D341Med (cell line): ENCODE measurements at places on chromosomes 4 and X.

- DNase-seq = no peak
Observed at GRCh38 chrX:56228914-56229313, 3.2 kb upstream of the KLF8 start.

- DNase-seq = no peak
Observed at GRCh38 chr4:78880874-78881492, 58.3 kb downstream of the PAQR3 start.

DNA sequence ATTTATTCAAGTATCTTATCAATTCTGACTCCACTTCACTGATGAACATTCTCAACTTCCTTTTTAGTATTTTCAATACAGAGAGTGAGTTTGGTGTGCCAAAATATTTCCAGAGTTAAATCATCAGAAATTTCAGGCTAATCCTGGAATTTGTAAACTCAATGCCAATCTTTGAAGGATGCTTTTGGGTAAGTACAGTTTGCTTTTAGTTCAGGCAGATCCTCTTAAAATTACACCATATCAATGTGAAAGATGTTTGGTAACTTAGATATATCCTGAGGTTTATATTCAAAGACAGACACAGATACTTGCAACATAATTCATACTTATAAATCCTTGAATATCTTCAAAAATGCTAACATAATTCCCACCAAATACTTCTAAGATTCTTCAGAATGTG lies 76.0 kb upstream of the FAM47B start:
- DNase-seq = no peak

DNA sequence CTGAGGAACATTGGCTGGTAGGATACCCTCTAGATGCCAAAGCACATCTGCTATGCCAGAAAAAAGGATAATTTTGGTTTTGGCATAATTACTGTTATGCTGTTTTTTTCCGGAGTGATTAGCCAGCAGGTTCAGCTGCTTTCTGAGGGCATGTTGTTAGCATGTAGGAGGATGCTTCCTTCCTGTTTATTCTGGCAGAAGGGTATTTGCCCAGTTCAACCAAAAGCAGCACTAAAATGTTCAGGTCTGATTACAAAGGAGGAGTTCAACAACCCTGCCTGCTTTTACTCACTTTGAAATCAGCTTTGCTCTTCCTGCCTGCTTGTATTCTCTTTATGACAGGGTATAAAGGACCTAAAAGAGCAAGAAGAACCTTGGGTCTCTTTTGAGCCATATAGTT lies 21.9 kb downstream of the ERCC6L start:
- no peak for DNase-seq

DNA sequence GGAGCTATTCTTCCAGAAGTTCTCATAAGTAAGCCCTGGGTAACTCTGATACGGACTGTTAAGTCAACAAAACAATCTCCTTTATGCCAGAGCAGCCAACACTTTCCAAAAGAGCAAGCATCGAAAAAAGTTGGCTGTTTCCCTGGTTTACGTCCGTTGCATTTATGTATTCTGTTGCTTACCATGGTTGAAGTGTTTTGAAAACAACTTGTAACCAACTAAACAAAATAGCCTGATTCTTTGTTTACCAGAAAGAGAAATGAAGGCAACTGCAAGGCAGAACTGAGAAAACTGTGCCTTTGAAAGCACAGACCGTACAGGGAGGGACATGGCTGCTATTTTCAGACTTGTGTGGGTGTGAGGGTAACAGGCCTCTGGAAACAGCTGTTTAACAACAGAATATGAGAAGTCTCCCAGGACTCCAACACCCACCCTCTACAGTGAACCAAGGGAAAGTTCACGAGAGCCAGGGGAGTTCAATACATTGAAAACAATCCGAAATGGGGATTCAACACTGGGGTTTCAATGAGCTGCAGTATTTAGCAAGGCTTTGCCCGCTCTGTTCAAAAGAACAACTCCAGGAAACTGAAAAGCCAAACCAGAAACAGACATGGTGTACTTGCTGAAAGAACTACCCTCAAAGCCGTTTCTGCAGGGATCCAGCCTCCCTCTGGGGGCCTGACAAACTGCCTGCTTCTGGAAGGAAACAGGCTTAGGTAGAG lies 95.8 kb upstream of the EGFL6 start:
- DNase-seq = no peak

DNA sequence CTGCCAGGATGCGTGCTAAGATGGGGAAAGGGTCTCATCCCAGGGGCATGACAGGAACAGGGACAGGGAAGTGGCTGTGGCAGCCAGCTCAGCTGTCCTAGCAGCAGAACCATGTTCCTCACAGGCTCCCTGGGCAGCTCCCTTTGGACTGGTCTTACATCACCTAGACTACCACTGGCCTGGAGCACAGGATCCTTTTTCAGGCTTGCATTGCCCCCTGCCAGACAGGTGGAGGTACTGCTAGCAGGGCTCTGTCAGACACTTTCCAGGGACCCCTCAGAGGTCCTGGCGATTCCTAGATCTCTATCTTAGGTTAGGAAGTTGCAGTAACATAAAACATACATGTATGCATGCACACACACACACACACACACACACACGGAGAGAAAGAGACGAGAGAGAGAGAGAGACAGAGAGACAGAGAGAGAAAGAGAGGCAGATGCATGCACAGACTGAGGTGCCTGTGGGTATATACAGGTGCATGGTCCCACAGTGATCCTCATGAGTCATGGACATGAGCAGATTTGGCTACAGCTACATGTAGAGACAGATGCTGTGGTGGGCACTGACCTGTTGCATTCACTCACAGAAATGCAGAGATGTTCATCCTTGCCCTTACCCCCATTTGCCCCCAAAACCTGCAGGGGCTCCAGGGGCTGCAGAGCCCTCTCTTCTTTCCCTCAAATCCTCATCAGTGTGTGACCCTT lies 63.6 kb downstream of the STARD8 start:
- peak; percentile 36 for DNase-seq

DNA sequence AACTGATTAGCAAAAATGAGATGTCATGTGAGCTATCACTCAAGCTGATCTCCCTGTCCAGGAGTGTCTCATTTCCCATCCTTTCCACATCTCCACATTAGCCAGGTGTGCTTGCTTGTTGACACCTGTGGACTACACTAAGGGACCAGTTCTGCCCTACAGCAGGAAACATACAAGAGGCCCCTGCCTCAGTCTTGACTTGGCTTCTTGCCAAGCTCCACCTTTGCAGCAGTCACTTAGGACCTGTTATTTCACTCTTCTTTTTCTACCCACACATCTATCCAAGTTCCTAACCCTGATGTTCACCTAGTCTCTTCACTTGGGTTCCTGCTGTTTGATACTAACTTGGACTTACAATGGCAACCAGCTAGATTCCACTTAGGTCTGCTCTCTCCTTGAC lies 13.2 kb downstream of the FRMD7 start:
- no peak for DNase-seq

- no peak for DNase-seq
Observed at GRCh38 chr4:21571100-21571499, 377.5 kb downstream of the KCNIP4 start.

DNA sequence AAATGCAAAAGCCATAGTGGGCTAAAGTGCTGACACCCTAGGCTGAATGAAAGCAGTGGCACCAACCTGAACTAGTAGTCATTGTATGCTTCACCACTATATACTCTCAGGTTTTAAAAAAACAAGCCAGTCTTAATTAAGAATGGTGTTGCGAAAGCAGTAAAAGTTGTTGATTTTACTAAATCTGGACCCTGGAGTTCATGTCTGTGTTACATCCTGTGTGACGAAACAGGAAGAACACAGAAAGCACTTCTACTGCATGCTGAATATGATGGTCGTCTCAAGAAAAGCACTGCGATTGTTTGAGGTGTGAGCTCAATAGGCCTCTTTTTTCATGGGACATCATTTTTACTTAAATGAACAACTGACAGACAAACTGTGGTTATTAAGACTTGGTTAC lies 24.2 kb upstream of the GDPD2 start:
- DNase-seq = no peak

- DNase-seq = no peak
Observed at GRCh38 chr4:9988363-9988749, 32.9 kb downstream of the SLC2A9 start.

DNA sequence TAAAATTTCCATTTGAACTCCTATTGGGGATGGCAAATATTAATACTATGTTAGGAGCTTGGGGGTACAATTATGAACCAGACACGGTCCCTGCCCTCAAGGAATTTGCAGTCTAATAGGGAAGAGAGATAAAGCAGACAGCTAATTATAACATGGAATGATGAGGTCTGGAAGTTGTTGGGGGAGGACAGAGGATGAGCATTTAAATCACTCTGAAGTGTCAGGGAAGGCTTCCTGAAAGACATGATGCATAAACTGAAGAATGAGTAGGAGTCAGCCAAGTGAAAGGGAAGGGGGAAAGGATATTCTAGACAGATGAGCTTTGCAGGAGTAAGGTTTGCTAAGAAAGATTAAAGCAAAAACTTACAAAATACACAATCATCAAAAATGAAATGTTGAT lies 15.9 kb downstream of the PLAC1 start:
- no peak for DNase-seq

DNA sequence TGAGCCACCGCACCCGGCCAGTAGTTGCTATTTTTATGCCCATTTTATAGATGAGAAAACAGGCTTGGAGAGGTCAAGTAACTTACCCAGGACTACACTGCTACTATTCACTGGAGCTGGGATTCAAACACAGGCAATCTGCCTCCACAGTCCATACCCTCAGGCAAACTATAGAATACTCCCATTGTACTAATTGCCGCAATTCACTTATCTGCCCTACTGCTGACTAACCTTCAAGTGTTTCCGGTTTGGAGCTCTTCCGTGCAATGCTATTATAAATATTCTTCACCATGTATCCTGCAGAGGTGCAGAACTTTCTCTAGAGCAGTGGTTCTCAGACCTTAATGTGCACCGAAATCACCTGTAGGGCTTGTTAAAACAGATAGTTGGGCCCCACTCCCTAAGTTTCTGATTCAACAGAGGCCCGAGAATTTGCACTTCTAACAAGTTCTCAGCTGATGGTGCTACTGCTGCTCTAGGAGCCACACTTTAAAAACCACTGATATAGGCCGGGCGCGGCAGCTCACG lies 1.9 kb upstream of the G3BP2 start:
- no peak for DNase-seq

DNA sequence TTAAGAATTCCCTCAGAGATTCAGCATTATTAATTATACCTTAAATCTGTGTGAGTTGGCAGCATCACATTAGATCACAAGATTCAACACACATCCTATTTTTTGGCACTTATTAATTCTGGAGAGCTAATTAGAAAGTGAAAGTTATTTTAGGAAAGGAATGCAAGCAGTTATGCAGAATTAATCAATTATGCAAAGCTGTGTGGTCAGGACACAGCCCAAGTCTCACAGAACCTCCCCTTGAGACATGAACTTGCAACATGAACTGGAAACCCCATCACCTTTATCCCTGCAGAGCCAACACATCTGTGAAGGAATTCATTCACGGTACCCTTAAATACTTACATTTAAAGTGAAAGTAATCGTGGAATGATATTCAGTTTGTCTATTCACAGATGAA lies 80.5 kb downstream of the TSPAN5 start:
- no peak for DNase-seq

GRCh38 chr4:25970226-25970675 lies 56.2 kb downstream of the SMIM20 start:
- no peak for DNase-seq

- no peak for DNase-seq
Observed at GRCh38 chr4:38868059-38868960, 704 bp downstream of the FAM114A1 start.

DNA sequence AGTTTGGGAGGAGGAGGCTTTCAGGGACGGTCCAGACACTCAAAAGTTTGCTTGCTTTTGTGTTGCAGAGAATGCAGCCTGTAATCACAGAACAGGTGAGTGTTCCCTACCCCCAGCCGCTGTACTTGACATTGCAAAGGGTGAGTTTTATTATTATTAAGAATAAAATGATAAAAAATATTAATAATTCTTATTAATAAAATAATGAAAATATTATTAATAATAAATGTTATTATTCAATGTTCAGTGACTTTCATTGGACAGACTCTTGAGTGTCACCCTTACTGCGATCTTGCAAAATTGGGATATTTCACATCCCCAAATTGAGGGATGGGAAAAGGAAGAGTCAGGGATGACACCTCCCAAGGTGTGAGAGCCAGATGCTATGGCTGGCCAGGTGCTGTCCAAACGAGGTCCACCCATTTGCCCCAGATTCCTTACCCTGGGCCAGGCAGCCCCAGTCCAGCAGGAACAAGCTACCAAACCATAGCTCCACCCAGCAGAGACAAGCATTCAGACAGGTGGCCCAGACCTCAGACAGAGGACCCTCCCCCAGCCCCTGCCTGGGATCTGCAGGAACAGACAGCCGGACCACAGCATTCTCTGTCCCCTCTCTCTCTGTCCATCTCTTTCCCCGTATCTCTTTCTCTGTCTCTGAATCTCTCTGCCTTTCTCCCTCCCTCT lies 22.4 kb downstream of the IL3RA start:
- DNase-seq = no peak

- no peak for DNase-seq
Observed at GRCh38 chr4:69909195-69909594, 21.7 kb upstream of the CSN1S1 start.

- no peak for DNase-seq
Observed at GRCh38 chrX:136031626-136032025, 46.4 kb downstream of the SLC9A6 start.

- DNase-seq = peak; percentile 83
Observed at GRCh38 chrX:47361538-47362511, 8.6 kb upstream of the ZNF157 start.

DNA sequence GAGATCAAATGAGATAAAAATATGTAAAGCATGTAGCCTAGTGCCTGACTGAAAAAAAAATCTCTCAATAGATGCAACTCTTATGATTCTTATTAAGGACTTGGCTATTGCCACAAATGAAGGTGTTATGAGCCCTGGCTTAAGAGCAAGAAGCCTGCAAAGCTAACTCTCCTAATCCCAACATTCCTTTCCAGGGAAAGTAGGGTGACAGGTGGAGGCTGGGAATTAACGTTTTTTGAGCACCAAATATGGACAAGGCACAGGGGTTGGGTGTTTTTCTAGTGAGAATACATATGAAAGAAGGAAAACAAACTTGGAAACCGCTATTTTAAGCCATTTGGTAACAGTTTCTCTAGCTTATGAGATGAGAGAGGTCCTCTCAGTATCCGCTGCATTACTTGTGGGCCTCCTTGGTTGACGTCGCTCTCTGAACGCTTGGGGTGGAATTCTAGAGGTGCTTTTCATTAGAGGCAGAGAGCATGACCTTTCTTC lies 2.4 kb downstream of the RHOH start:
- DNase-seq = no peak

DNA sequence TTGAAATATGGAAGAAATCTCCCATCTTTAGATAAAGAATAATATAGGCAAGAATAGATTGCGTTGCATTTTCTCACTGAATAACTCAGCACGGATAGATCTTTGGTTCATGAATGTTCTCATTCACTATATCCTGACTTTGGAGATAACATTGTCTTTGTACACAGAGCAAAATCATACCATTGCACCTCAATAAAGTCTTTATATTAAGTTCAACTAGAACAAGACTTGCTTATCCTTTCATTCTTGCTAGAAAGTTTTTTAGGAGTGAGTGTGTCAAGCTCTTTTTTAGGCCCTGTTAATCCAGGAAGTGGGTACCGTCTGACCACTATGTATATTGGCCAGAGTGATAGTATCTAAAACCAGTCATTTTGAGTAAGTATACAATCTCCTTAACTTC lies 658.7 kb downstream of the FSTL5 start:
- no peak for DNase-seq
